ENCODE measurements at places on chromosomes 7 and 10. TPM values are rescaled to one million over a fixed set of nuclear protein-coding genes. Genes with fewer than 3 reads are reported as not detected.
A peak's percentile ranks its signal among the peaks of the same experiment; 100 is the strongest.

GRCh38 chr10:119176166-119176565, 2.4 kb downstream of the PRDX3 start:
- no peak for DNase-seq

GRCh38 chr7:80804589-80804988, 114.3 kb downstream of the SEMA3C start:
- no peak for DNase-seq

The CFTR gene
- not detected for total RNA-seq

DNA sequence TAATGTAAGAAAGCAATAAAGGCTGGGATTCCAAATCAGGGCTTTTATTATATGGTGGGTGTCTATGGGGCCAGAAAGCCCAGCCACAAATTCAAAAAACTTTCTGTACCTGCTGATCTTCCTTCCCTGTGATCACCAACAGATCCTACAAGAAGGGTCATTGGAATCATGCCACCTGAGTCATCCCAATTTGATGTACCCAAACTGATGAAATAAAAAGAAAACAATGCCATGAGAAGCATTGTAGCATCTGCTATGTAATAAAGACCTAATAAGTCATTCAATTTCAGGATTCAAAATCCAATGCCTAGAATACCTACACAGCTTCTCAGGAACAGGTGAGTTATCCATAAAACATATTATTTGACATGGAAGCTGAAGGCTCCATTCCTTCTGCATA, 228.8 kb downstream of the DKK1 start:
- no peak for DNase-seq

- DNase-seq: no peak
These were observed 95.4 kb downstream of the HIF1AN start for GRCh38 chr10:100631192-100631591.

DNA sequence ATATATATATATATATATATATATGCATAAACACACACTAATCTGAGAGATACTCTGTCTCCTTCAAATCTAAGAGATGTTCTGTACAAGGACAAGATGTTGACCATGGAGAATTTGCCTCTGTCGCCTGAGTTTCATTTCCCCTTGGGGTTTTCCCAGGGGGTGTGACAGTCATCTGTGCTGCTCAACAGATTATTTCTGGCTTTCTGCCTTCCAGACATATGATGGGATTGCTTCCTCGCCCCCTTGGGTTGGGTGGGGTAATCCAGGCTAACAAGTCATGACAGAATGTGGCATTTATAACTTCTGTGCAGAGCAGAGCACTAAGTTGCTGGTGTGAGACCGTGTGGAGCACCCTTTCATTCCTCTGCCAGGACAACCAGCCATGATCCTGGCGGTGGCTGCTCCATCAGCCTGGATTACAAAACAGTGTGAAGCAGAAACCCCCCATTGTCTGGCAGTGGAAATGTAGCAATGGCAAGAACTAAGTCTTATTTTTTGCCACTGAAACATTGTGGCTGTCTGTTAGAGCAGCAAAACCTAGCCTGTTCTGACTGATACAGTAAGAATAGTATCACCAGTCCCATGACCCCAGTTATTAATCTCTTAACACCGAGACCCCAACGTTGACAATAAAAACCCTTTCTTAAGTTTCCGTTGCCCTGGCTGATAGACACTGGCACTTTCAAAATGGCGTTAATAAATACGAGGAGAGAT, 13.7 kb upstream of the USP6NL start:
- peak; percentile 33 for DNase-seq

DNA sequence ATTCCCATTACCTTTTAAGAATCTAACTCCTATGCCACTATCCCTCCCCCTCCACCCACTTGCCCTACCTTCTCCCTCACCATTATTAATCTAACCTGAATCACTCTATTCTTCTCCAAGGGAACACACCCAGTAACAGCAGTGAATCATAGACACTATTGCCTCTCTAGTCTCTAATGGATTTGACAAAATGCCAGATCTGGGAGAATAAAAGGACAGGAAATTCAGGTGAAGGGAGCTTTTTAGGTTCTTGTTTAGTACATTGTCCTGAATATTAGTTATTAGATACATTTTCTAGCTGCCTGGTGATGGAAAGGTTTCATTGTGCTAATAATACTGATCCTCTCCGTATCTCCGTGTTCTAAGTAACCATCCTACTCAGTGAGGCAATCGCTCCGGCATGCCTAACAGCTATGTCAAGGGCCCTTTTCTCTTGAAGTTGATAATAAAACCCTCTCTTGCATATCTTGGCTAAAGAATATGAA, 4.1 kb upstream of the SFR1 start:
- DNase-seq: no peak

- no peak for DNase-seq
These were observed 1160.3 kb downstream of the CNTNAP2 start for GRCh38 chr7:147276783-147277370.

DNA sequence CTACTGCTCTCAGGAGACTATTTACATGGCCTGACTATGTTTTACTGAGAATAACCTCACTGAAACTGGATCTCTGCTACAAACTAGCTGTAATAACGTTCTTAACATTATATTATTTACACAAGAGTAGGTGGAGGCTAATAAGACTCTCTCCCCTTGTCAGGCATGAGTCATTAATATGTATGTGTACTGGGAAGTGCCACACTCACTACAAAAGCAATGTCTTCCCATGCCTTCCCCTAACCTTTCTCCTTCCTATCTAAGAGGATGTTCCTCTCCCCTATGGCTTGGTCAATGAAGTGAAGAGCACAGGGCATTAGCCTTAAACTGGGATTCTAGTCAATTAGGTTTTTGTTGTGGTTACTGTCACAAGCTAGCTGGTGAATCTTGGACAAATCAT, 147.9 kb downstream of the DGKB start:
- no peak for DNase-seq

DNA sequence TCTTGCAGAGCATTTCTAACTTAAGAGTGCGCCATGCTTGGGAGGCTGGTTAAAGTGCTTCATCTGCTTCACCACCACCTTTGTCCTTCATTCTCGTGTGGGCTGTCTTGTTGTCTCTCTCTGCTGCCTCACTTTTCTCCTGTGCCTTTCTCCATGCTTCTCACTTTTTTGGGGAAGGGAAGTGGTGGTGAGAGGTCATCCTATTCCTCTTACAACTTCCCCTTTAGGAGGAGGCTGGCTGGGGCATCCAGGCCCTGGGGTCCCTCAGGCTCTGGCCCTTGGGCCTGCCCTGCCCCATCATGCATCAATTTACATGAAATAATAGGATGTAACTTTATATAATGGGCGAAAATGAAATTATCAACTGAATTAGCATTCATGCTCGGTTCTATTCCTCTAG, 39.9 kb upstream of the PIP4K2A start:
- no peak for DNase-seq

The GPR141 gene
- not detected for total RNA-seq

The AEBP1 gene
- 30.4 TPM for total RNA-seq

The NT5C3A gene
- 34.2 TPM for total RNA-seq

GRCh38 chr10:116803451-116804249, 45.6 kb upstream of the ENO4 start:
- DNase-seq: no peak

DNA sequence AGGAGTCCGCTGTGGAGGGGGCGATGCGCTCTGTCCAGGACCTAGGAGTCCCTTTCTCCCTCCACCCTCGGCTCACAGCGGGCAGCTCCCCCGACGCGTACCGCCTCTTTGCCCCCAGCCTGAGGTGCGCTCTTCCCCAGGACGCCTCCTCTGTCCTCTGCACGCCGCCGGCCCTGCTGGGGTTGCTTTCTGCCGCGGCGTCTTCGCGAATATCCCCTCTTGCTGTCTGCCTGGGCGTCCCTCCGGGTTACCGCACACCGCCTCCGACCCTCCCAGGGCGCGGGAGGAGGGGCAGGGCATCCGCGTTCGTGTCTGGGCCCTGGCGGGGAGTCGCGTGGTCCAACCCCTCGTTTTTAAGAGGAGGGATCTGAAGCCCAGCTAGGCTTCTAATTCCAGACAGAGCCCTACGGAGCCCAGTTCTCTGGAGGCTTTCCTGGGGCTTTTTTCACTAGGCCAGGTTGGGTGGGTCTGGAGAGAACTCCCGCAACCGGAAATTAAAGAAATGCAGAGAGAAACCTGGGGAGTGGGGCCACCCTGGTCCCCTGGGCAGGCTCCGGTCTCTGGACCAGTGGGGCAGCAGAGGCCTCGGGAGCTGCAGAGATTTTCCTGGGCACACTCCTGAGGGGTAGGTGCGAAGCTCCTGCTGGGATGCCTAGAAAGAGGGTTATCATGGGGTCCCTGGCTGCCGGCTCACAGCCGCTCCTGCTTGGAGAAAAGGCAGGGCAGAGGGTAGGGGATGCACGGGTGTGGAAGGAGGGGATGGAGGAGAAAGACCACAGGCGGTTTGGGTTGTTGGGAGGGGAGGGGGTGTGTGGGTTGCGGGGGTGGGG, 166.9 kb downstream of the UBE2H start:
- DNase-seq: peak; percentile 14

GRCh38 chr10:91761721-91762120, 36.5 kb upstream of the TNKS2 start:
- DNase-seq: no peak

- peak; percentile 3 for DNase-seq
These were observed 290.3 kb upstream of the VWC2 start for GRCh38 chr7:49483142-49483541.

- no peak for DNase-seq
These were observed 45.6 kb downstream of the AUTS2 start for GRCh38 chr7:69643708-69644445.

DNA sequence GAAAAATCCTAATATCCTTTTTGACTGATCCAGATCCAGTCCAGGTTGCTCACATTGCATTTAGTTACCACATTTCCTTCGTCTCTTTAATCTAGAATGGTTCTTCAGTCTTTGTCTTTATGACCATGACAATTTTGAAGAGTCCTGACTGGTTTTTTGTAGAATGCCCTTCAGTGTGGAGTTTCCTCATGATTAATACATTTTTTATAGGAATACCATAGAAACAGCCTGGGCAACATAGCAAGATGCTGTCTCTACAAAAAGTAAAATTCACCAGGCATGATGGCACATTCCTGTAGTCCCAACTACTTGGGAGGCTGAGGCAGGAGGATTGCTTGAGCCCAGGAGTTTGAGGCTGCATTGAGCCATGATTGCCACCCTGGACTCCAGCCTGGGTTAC, 285.0 kb upstream of the KAT6B start:
- no peak for DNase-seq

GRCh38 chr7:139124084-139124914, 14.8 kb upstream of the ZC3HAV1 start:
- peak; percentile 58 for DNase-seq

DNA sequence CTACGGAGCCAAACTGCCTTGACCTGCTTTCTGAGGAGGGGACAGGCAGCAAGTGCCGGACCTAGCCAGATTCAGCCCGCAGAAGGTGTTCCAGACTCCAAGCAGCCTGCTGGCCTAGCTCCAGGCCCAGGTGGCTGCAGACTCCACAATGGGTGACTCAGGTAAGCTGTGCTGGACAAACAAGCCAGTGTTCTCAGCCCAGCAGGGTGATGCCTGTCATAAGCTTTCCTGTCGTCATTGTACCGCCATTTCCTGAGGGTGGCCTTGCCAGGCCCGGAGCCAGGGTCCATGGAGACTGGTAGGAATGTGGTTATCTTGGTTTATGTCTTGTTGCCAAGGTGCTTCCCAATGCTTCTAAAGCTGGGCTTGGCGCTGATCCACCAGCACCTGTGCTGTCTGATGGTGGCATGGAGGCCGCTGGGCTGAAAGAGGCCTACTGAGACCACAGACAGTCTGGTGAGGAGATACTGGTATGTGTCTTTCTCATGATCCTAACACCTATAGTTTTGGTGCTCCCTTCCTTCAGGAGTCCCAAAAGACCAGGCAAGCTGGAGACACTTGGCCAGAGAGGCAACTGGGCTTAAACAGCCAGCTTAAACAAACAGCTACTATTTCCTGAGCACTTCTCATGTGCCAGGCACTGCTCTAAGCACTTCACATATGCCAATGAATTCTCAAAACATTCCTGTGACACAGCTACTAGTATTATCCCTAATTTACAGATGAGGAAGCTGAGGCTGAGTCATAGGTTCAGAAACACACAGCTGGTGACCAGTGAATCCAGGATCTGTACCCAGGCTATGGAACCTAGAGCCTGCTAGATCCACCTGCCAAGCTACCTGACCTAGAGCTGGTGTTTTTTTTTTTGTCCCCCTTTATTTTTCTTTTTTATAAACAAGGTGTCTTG, 42.0 kb downstream of the ZC3HC1 start:
- DNase-seq: no peak

- DNase-seq: peak; percentile 17
These were observed 38.6 kb downstream of the MRC1 start for GRCh38 chr10:17847585-17848296.

The GPR15LG gene
- total RNA-seq: not detected

DNA sequence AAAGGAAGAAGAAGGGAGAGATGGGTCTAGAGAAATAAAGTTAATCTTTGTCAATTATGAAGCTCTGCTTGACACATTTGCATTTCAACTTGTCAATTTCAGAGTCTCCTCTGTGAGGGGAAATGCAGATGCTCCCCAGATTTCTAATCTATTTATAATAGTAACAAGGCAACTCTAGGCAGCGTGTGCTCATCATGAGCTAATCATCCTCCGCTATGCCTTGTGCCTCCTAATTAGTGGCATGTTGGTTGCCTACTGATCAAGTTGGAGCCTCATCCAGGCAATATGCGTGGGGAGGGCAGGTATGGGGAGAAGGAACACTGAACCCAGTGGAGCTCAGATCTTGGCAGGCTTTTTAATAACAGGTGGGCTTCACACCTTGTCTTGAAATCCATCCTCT, 628.6 kb downstream of the SORCS3 start:
- no peak for DNase-seq

DNA sequence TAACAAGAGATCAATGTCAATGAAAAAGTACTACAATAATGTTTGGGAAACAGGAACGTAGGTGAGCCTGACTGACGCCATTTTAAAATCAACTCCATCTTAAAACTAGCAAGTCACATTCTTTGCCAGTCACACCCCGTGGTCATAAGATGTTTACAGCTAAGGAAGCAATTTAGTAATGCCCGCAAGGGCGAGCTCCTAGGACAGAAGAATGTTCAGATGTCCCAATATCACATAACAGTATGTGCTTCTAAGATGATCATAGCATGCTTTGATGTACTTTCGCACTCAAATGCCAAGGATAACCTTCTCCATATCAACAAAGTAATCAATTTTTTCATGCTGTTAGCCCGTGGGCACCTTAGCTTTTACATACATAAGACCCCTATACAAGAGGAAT, 113.8 kb upstream of the EGFR start:
- DNase-seq: no peak

The AKR1C8 gene
- not detected for total RNA-seq

DNA sequence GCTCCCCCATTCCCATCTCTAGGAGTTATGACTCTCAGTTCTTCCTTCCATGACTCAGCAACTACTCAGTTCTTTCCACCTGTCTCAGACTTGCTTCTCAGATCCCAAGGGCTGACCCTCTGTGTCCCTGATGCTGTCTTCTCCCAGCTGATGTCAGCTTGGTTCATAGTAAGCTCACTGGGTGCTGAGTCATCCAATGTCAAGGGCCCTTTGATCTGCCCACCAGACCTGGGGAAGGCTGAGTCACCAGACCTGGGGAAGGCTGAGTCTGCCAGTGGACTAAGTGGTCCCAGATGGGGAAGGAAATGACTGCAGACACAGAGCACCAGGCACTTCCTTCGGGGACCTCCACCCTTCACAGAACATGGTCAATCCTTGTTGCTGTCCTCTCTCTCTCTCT, 76.1 kb upstream of the ZEB1 start:
- peak; percentile 75 for DNase-seq

The ADAM12 gene
- 1.3 TPM for total RNA-seq
